ENCODE measurements at places on chromosomes 16 and 17. TPM values are rescaled to one million over a fixed set of nuclear protein-coding genes. Genes with fewer than 3 reads are reported as not detected.

ITGB4 gene
- total RNA-seq: 1.4 TPM

CSH1 gene
- total RNA-seq: not detected

DRC3 gene
- total RNA-seq: 0.18 TPM

METRNL gene
- total RNA-seq: 4.7 TPM

CCL22 gene
- total RNA-seq: 12.4 TPM

ABHD15 gene
- total RNA-seq: 8.8 TPM

NFATC2IP gene
- total RNA-seq: 65.6 TPM

TEX19 gene
- total RNA-seq: 0.10 TPM

TLCD2 gene
- 0.06 TPM for total RNA-seq

KIAA0513 gene
- total RNA-seq: 2.4 TPM

SLC6A2 gene
- total RNA-seq: not detected

RPGRIP1L gene
- 7.1 TPM for total RNA-seq

RAMP2 gene
- not detected for total RNA-seq

PRSS33 gene
- total RNA-seq: 0.40 TPM

KIFC3 gene
- total RNA-seq: 1.3 TPM

EFCAB13 gene
- 5.0 TPM for total RNA-seq
